ENCODE measurements at places on chromosomes 7 and 10.

- DNase-seq: no peak
Observed at GRCh38 chr10:107971411-107971810, 806.9 kb upstream of the SORCS1 start.

- no peak for DNase-seq
Observed at GRCh38 chr10:130192276-130192848, 56.2 kb downstream of the GLRX3 start.

DNA sequence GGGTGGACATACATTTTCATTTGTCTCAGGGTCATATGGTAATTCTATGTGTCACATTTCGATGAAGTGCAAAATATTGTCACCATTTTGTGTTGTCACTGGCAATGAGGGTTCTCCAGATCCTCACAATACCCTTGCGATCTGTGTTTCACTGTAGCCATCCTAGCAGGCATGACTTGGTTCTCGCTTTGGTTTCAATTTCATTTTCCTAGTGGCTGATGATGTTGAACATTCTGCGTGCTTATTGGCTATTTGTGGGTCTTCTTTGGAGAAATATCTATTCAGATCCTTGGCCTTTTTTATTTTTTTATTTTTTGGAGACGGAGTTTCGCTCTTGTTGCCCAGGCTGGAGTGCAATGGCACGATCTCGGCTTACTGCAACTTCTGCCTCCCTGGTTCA is 24.8 kb upstream of the MNX1 start:
- no peak for DNase-seq

DNA sequence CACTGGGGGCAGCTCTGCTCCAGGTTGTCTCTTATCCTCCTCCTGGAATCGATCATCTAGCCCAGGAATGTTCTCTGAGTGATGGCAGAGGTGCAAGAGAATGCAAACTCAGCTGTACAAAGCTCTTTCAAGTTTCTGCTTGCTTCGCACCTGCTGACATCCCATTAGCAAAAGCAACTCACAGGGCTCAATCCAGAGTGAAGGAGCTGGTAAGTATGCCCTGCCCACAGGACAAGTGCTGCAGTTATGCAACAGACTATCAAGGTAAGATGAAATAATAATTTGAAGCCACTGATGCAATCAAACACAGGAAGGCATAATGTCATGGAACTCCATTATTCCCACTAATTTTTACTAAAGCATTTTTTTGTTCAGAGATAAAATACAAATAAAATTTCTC is 122.2 kb downstream of the GRM3 start:
- no peak for DNase-seq

GRCh38 chr7:13414661-13415107 is 574.8 kb downstream of the ETV1 start:
- DNase-seq: no peak

Measured in NCI-H460 (cell line).